ENCODE measurements at places on chromosomes 1 and 21. TPM values are rescaled to one million over a fixed set of nuclear protein-coding genes. Genes with fewer than 3 reads are reported as not detected.

- no peak for DNase-seq
Observed at GRCh38 chr1:47547753-47548573, 110.1 kb downstream of the FOXD2 start.

DNA sequence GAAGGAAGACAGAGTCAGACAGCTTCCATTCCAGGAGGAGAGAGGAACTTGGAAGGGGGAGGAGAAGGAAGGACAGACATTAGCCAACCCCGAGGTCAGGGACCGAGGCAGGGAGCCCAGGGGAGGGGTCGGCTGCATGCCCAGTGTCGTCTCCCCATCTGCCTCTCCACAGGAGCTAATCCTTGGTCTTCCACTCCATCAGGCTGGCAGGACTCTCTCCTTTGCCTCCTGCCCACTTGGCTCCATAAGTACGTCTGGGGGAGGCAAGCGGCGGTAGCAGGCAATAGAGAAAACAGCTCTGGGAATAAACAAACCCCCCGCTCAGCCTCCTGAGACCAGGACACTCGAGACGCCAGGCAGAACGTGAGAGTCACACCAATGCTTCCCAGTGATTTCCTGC lies 71.3 kb downstream of the GRIK3 start:
- DNase-seq: no peak

Gene ITGB2
- 284 TPM for total RNA-seq

Gene MKNK1
- total RNA-seq: 29.6 TPM

DNA sequence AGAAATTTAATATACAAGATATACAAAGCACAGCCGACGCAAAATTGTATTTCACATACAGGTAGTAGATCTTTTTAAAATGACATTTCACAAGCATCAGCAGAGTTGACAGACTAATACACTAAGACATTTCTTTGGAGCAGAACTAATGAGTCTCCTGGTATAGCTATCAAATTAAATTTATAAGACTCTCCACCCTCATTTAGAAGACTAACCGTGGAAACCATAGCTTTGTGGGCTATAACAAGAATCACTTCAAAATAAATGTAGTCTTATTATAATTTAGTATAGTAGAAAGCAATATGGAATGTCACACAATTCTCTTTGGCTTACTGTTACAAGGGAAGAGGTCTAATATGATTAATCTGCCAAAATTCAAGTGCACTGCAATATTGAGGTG lies 204.9 kb downstream of the VAV3 start:
- DNase-seq: no peak

Measured in CD4-positive, alpha-beta T cell (primary cell).